NCI-H446 treated with DMSO at 0.1 percent for 48 hours (cell line): ENCODE measurements at places on chromosomes 16 and 17.

DNA sequence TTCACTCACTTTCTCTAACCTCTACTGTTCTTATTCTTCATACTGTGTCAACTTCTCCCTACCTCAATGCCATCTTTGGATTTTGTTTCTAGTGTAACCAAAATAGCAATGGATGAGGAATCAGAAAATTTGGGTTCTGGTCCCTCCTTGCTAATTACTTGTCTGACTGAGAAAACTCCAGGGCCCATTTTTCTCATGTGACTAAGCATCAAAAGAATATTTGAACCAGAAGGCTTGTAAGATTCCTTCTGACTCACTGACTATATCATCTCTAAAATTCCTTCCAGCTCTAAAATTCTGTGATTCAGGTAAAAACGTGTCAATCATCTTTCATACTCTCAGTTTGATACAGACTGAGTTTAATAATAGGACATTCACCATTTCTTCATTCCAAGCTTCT lies 57.9 kb downstream of the BRIP1 start:
- DNase-seq: no peak

GRCh38 chr17:1108765-1109605 lies 70.8 kb downstream of the ABR start:
- DNase-seq: no peak

DNA sequence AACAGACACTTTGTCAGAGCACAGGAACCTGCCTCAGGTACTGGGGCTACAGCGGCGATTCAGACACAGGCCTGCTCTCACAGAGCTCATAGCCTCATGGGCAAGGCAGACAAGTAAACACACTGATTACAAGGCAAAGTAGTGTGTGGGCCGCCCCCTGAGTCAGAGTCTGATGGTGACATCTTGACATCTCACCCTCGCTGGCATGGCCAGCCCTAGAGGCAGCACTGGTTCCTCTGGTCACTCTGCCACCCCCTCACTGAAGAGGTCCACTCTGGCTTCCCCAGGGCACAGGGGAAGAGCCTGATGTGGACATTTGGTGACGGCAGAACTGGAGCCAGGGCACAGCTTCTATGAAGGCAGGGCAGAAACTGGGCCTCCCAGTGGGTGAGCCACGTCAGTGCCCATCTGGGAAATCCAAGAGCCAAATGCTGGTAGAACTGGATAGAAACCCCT lies 32.9 kb upstream of the TOB1 start:
- DNase-seq: no peak

GRCh38 chr17:56803071-56803470 lies 30.6 kb downstream of the C17orf67 start:
- DNase-seq: no peak

DNA sequence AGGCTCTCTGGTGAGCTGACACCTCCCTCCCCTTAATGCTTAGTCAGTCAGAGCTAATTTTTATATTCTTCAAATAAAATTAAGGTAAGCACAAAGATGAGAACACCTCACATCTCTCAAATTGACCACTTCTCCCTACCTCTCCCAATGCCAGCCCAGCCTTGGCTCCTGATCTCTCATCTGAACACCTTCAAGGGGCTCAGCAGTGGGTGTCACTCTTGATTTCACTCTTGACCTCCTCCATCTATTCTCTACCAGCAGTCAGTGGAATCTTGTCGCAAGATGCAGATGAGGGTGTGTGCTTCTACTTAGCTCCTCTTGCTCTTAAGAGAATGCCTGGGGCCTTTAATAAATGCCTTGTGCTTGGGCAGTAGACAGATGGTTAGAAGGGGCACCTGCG lies 309.0 kb upstream of the IRX3 start:
- DNase-seq: no peak

DNA sequence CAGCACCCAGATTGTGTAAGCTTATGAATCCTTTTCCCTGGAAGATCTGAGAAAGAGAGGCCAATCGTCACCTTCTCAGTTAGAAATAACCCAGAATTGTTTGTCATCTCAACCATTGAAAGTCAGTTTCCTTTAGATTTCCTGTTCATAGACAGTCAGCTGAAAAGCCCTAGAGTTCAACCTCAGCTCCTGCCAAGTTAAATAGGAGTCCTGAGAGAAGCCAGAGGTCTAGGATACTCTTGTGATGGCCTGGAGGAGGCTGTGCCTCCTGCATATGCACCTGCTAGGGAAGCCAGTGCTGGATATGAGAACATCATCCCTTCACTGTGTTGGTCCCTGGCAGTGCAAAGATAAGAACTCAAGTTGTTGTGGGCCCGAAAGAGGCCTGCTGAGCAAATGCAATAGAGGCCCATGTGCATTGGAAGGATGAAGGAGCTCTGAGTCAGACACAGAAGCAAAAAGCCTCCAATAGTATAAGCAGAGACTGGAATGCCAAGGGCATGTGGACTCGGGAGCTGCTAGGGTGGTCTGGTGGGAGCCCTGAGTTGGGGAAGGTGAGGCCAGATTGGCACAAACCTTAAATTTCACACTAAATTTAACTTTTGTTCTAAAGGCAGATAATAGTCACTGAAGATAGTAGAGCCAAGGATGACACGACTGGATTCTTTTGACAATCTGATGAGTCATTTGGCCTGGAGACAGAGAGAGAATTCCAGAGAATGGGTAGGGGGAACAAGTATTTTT lies 520.9 kb upstream of the CDH5 start:
- peak; percentile 0 for DNase-seq

GRCh38 chr17:81609541-81610311 lies 27.2 kb downstream of the NPLOC4 start:
- no peak for DNase-seq

GRCh38 chr17:65197201-65197600 lies 60.0 kb downstream of the RGS9 start:
- no peak for DNase-seq

- no peak for DNase-seq
Measured at GRCh38 chr17:75601057-75601987, 13.7 kb downstream of the MYO15B start.

GRCh38 chr16:28538733-28539596 lies at the start of gene NUPR1:
Gene NUPR1, minus strand, starts transcription at chr16:28538974. Its CDS starts 67 bp downstream, at chr16:28538907.
- DNase-seq: peak; percentile 90

- DNase-seq: peak; percentile 70
Measured at GRCh38 chr17:17382971-17383370, 79.8 kb downstream of the NT5M start.

GRCh38 chr16:46996952-46997458 lies 23.5 kb upstream of the DNAJA2 start:
- DNase-seq: no peak

DNA sequence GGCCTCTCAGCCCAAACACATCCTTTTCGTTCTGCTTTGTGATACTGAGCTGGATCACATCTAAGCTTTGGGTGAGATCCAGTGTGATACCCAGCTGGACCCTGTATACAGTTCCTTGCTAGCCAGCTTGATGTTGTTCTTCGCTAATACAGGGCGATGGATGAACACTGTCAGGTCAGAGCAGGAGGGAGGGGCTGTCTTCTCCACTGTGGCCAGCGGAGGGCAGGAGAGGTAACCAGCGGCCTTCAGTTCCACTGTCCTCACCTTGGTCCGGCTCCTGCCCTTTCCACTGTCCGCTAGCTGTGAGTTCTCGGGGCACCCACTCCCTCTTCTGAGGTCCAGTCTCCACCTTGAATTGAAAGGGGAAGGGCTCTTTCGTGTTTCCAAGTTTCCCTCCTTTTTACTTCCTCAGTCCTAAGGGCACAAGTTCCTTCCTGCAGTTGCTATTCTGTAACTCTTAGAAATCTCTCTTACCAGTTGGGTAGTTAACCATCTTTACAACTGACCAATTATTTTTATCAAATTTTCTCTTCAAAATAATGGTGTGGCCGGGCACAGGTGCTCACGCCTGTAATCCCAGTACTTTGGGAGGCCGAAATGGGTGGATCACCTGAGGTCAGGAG lies 3.0 kb upstream of the ZNF213 start:
- no peak for DNase-seq

DNA sequence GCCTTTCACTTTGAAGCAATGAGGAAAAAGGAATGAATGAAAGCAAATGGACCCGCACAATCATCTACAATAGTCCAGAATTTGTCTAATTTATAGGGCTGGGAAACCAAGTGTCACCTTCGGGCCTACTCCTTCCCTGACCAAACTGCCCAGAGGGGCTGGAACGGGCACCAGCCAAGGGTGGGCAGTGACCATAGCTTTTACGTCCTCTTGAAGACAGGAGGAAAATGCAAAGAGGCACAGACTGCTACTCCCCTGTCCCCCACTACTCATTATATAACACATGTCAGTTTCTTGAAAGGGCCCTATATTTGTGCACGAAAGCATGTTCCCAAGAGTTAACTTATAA lies 122.3 kb downstream of the ZFHX3 start:
- DNase-seq: no peak

DNA sequence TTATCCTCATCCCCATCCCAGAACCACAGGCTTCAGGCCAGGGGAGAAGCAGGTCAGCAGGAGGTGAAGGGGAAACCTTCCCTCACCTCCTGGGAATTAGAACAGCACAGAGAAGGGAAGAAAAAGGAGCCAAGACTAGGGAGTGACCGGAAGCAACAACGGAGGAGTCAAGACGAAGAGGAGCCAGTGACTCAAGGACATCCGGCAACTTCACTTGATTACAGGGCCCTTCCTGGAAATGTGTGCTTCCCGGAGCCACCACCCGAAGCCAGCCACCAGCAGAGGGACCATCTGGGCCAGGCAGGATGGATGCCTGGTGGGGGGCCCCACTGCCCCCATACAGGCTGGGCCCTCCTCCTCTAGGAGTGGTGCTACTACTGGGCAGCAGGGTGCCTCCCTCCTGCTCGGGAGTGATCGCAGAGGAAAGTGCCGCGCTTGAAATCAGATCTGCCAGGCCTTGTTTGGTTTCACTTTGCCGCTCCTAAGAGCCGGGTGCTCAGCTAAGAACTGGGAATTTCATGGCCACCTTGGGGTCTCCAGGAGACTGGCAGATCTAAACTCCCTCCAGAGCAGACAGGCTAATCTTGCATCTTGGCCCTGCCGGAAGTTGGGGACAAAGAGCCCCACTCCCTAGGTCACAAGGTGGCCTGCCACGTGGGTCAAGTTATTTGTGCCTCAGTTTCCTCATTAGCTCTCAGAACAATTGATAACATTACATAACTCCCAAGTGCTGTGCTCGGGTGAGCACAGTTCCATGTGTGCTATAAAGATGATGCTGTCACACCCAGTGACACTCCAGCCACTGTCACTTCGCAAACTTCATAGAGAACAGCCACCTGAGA lies 6.6 kb downstream of the CDC42EP4 start:
- no peak for DNase-seq

DNA sequence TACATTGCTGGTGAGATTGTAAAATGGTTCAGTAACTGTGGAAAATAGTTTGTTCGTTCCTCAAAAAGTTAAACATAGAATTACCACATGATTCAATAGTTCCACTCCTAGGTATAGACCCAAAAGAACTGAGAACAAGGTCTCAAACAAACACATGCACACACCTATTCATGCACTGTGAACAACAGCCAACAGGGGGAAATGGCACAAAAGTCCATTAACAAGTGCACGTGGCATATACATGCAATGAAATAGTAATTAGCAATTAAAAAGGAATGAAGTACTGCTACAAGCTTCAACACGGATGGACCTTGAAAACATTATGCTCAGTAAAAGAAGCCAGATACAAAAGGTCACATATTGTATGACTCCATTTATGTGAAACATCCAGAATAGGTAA lies 23.8 kb downstream of the SDK2 start:
- DNase-seq: no peak

GRCh38 chr17:49259663-49260010 lies 29.1 kb upstream of the PHOSPHO1 start:
- no peak for DNase-seq

- DNase-seq: no peak
Measured at GRCh38 chr17:70420861-70421445, 251.6 kb downstream of the KCNJ2 start.

- DNase-seq: no peak
Measured at GRCh38 chr17:68322630-68323029, 31.3 kb downstream of the ARSG start.

- DNase-seq: no peak
Measured at GRCh38 chr17:17840751-17841591, 4.2 kb upstream of the SREBF1 start.

DNA sequence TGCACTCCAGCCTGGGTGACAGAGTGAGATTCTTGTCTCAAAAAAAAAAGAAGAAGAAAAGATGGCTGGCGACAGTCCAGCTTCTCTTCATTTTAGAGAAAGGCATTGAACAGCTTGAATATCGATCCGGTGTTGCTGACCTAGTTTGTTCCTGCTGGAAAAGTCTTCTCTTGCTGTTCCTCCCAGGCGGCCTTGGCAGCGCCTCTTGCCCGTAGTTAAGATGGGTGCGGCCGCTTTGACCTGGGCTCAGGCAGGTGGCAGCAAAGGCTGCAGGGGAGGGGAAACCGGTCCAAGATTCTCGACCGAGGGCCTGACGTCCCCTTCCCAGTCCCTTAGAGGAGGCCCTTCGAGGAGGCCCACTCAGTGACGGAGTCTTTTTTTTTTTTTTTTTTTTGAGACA lies 3.8 kb upstream of the ZNF764 start:
- DNase-seq: no peak

DNA sequence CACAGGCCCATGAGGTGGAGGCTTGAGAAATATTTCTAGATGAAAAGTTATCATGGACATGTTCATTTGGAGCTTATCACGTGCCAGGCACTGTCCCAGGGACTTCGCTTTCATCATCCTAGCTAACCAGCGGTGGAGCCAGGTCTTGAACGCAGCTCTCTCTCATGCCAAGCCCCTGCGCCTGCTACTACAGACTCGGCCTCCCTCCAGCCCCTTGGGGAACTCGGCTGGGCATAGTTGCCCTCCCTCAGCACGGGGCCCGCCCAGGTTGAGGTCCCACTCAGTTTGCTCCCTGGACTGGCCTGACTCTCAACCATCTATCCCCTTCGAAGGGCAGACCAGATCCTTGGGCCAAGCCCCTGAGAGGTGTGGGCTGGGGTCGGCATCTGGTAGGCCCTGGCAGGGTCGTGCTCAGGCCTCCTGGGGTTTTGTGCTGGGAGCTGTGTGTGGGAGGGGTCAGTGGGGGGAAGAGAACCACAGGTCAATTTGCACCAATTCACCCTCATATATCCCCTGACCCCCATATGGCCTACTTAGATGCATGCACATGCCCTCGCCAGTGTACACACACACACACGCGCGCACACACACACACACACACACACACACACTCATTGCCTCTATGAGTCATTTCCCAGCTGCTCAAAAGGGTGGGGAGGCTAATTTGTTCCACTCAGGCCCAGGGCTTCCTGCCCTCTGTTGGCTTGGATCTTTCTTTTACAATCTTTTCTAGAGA lies 12.1 kb upstream of the SCN4A start:
- DNase-seq: no peak

GRCh38 chr17:49631496-49631895 lies 46.4 kb downstream of the SPOP start:
- DNase-seq: no peak
